Muscle of back (tissue), 13 donors: ENCODE measurements at places on chromosomes 2 and 18. TPM values are rescaled to one million over a fixed set of nuclear protein-coding genes. Genes with fewer than 3 reads are reported as not detected.

The APOB gene
- 0.05 TPM for polyA plus RNA-seq

The FIGN gene
- 1.9 TPM for polyA plus RNA-seq

The NOSTRIN gene
- 7.2 TPM for polyA plus RNA-seq

The SNORC gene
- 0.47 TPM for polyA plus RNA-seq

The CASP10 gene
- 5.7 TPM for polyA plus RNA-seq

The ANKRD30B gene
- not detected for polyA plus RNA-seq

The HOXD8 gene
- polyA plus RNA-seq = 42.4 TPM

The IL1RL1 gene
- polyA plus RNA-seq = 0.38 TPM

The TBR1 gene
- polyA plus RNA-seq = 0.04 TPM
